NCI-H524 treated with DMSO at 0.1 percent for 48 hours (cell line): ENCODE measurements at places on chromosomes 7 and 10.

DNA sequence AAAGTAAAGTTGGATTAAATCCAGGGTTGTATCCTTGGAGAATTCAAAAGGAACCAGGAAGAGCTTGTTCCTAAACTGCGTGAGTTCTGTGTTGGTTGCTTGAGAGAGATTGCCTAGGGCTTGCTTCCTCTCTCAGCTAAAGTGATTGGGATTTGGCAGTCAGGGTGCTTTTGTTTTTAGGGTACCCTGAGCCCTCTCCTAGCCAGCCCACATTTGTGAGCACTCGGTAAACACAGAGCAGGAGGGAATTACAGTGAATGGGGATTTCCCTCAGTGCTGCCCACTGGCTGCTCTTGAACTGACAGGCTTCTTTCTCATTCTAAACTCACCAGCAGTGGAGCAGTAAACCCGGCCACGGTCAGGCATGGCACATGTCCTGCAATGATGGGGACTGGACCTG is 146.9 kb downstream of the TPST1 start:
- no peak for DNase-seq

GRCh38 chr10:9605231-9605630 is 1412.4 kb upstream of the CELF2 start:
- DNase-seq = no peak

DNA sequence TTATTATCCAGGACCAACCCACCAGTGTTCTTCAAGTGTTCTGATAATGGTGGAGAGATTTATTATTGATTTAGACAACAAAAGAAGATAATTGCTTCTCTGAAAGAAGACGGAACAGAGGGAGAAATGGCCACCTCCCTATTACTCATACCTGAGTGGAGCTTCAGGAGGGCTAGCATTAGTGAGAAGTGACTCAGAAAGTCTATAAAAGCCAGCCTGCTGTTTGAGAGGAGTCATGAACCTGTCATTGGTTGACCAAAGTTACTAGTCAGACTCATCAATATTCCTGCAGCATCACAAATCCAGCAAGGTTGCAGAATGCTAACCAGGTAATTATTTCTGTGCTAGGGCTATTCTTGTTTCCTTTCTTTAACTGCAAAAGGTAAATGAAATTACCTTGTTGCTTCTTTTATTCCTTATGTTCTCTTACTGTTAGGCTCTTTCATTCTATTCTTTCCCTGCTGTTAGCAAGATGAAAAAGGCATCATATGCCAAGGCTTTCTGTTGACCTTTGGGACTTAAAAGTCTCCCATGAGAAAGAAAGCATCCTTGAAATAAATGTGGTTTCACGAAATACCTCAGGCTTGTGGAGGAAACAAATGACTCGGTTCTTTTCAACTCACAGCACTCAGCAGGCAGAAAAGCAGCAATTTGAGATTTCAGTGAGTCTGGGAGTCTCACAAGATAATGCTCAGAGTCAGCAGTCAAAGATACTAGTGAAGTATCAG is 256.4 kb upstream of the PHYHIPL start:
- DNase-seq = no peak

DNA sequence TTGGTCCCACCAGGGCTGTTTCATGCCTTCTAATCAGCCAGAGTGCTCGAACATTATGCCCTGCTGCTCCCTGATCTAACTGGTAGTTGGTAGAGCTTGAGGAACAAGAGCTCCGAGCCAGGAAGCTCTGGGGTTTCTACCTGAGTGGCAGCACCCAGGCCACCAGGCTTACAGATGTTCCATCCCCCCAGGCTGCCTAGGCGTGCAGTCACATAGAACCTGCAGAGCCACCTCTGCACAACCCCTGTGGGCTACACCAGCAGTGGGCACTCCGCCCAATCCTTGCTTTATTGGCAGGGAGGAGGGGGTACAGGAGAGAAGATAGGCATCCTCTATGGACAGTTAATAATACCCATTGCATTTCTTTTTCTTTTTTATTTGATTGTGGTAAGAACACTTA is 21.8 kb downstream of the MAP3K8 start:
- DNase-seq = no peak

DNA sequence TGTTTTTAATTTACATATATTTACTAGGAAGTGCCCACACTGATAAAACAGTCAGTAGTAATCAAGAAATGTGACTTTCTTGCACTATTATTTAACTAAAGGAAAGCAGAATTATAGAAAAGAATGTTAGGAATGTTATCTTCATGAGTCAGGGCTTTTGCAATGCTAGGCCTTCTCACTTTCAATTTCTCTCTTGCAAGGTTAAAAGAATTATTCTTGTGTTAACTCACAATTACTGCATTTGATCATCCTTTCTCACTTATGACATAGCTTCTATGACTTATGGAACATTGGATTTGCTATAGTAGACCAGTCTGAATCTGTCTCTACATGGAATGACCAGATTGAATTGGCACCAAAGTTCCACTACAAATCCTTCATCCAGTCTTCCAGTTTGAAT is 192.4 kb downstream of the SDK1 start:
- DNase-seq = no peak

DNA sequence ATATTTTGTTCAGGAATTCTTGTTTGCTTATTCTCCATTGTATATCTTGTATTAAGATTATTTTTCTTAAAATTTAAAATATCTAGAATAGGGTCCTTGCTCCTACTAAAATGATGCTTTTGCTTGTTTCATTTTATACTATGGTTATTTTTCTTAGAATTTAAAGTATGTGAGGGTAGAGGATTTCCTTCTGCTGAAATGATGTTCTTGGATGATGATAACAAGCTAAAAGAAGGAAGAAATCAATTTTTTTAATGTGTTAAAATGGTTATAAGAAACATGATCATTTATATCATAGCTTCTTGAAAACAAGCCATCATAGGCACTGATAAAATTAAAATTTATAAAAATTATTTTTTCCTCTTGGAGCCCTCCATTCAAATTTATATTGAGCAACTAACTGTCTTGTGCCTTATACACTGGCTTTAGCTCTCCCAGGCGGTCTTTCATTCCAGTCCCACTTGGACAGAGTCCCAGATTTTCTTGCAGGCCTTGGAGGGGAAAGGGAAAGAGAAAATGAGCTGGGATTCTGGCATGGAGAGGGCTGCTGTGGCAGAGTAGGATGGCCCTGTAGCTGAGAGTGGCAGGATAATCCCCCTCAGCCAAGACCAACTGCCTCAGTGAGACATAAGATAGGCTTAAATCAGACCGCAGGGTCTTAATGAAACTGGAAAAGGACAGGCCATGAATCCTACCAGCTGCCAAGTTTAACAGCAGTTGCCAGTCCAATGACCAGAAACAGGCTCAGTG is 60.2 kb downstream of the DNAJB9 start:
- DNase-seq = peak; percentile 56

DNA sequence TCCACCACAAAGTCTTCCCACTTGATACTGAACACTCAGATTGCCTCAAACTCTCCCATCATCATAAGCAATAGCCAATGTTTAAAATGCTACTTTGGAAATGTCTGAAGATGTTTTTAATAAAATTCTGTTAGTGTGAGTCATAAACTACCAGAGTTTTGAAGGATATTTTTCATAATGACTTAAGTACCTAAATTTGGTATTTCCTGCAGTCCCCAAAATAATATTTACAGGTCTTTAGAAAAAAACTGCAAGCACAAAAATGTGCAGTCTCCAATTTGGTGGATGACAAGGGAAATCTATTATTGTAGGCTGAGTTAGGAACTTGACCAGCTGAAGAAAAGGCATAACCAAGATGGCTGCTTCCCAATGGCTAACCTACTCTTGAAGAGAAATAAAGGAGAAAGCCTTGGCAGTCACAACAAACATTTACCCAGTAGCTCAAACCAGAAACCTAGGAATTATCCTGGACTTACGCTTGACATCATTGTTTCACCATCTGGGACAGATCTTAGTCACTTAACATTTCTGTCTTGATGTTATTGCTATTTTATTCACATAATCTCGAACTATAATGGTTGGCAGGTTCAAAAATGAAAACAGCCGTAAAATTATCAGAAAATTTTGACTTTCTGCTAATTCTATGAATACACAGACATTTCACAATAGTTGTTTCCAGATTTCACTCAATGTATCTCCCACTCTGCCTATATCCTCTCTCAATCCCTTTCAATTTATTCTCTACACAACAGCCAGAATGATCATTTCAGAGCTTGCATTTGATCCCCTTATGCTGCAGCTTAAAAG is 111.2 kb upstream of the STEAP1B start:
- DNase-seq = no peak

DNA sequence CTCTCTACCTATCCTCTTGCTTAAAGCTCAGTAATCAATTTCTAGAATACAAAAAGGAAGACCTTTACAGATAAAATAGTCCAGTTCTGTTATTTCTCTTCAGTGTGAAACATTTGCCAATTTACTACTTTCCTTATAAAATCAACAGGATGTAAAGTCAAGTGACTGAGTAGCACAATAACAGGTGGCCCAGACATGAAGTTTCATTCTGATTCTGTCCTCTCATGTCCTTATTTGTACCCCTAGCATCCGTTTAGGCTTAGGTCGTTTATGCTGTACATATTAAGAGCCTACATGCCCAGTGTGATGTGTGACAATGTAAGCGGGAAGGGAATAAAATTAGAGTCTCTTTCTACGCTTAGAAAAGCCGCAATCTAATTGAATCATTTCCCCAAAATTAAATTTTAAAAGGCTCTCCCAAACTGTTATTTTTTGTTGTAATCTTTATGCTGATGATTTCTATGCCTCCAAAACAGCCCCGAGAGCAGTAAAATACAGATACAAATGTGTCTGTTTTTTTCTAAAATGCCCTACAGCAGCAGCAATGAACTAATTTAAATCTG is 29.1 kb downstream of the EPC1 start:
- no peak for DNase-seq

DNA sequence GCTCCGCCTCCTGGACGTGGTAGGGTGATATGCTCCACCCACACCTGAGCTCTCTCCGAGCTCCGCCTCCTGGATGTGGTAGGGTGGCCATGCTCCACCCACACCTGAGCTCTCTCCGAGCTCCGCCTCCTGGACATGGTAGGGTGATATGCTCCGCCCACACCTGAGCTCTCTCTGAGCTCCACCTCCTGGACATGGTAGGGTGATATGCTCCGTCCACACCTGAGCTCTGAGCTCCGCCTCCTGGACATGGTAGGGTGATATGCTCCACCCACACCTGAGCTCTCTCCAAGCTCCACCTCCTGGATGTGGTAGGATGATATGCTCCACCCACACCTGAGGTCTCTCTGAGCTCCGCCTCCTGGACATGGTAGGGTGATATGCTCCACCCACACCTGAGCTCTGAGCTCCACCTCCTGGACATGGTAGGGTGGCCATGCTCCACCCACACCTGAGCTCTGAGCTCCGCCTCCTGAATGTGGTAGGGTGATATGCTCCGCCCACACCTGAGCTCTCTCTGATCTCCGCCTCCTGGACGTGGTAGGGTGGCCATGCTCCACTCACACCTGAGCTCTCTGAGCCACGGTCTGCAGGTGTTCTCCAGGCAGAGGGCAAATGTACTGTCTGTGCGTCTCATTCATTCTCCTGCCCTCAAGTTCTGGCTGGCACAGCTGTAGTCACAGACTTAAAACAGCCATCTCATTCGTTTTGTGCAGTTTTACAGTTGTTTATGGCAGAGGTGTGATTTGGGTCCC is 252.4 kb downstream of the DIP2C start:
- no peak for DNase-seq

GRCh38 chr10:7098160-7098762 is 312.6 kb downstream of the SFMBT2 start:
- no peak for DNase-seq

- DNase-seq = no peak
These were observed 38.0 kb upstream of the AQP1 start for GRCh38 chr7:30873656-30874055.

- DNase-seq = no peak
These were observed 103.8 kb downstream of the NKX6-2 start for GRCh38 chr10:132681858-132682755.

GRCh38 chr10:97550336-97551149 is 22.0 kb upstream of the ANKRD2 start:
- DNase-seq = no peak

DNA sequence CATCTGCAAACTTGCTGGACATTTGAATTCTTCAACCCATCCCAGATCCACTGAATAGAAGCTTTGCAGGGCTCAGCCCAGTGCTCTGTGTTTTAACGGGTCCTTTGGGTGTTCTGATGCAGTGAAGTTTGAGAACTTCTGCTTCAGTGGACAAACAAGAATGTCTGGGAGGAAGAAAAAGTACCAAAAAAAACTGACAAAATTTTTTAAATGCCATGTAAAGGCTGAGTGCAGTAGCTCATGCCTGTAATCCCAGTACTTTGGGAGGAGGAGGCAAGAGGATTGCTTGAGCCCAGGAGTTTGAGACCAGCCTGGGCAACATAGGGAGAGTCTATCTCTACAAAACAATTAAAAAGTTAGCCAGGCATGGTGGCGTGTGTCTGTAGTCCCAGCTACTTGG is 51.8 kb upstream of the FRMD4A start:
- DNase-seq = no peak

GRCh38 chr10:119023553-119023868 is 6.0 kb upstream of the NANOS1 start:
- no peak for DNase-seq

GRCh38 chr10:85433248-85433647 is 933.3 kb downstream of the GRID1 start:
- no peak for DNase-seq

GRCh38 chr7:81469869-81470723 is 299.8 kb downstream of the HGF start:
- DNase-seq = peak; percentile 22

- no peak for DNase-seq
These were observed 100.2 kb downstream of the COL13A1 start for GRCh38 chr10:69901628-69902505.

DNA sequence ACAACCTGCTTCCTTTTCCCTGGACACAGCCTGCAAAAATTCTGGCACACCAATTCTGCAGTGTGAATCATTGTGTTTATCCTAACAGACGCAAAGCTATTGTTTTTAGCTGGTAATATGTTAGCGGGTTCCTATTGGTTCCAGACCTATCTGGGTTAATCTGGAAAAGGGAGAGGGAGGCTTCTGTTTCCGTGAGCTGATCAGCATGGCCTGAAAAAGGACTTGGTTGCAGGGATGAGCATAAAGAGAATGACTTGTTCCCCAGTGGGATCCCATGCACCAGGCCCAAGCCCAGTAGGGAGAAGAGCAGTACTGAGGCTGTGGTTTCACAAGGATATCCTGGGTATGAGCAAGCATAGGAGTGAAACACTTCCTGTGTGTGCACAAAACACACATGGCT is 78.4 kb downstream of the PDE1C start:
- DNase-seq = no peak

- no peak for DNase-seq
These were observed 203.9 kb upstream of the PLPP4 start for GRCh38 chr10:120253131-120253530.

DNA sequence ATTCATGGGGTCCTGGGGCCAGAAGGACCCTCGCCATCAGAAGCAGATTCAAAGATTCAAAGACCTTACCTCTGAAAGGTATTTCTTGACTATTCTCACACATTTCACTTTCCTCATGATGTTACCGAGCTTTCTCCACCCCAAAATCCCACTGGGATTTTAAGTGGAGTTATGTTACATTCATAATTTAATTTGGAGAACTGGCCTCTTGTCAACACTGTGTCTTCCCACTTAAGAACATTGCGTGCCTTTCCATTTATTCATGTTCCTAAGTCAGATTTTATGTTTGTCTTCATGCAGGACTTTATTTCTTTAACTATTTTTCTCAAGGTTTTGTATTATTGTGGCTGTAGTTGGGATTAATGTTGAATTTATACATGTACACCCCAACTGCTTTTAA is 123.5 kb upstream of the BMPER start:
- no peak for DNase-seq

- DNase-seq = no peak
These were observed 25.0 kb downstream of the ZFAND2A start for GRCh38 chr7:1134951-1135350.

GRCh38 chr10:5888351-5888750 is 1.3 kb downstream of the ANKRD16 start:
- no peak for DNase-seq

GRCh38 chr7:112481833-112482670 is 1.3 kb downstream of the LSMEM1 start:
- DNase-seq = no peak
